ENCODE measurements at places on chromosomes 11 and 22.

GRCh38 chr11:17743026-17743807 lies 8.6 kb downstream of the KCNC1 start:
- DNase-seq = no peak

DNA sequence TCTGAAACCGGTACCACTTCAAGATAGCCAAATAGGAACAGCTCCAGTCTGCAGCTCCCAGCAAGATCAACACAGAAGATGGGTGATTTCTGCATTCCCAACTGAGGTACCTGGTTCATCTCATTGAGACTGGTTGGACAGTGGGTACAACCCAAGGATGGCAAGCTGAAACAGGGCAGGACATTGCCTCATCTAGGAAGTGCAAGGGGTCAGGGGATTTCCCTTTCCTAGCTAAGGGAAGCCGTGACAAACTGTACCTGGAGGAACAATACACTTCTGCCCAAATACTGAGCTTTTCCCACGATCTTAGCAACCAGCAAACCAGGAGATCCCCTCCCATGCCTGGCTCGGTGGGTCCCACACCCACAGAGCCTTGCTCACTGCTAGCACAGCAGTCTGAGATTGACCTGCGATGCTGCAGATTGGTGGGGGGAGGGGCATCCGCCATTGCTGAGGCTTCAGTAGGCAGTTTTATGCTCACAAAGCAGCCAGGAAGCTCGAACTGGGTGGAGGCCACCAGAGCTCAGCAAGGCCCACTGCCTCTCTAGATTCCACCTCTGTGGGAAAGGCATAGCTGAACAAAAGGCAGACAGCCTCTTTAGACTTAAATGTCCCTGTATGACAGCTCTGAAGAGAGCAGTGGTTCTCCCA lies 59.9 kb upstream of the C11orf58 start:
- no peak for DNase-seq

- DNase-seq = no peak
Measured at GRCh38 chr22:19128946-19129727, 2.0 kb upstream of the TSSK2 start.

- no peak for DNase-seq
Measured at GRCh38 chr22:29041408-29041807, 20.2 kb downstream of the C22orf31 start.

GRCh38 chr11:96642583-96642982 lies 252.8 kb downstream of the JRKL start:
- DNase-seq = no peak

All from suppressor macrophage treated with lipopolysaccharide for 1 hour (primary cell).